Vein endothelial cell (primary cell): ENCODE measurements at places on chromosomes 7 and 10. TPM values are rescaled to one million over a fixed set of nuclear protein-coding genes. Genes with fewer than 3 reads are reported as not detected.

WNT8B gene
- not detected in 2 replicates for total RNA-seq

ADRB1 gene
- 3.0 and 12.4 TPM in 2 replicates for total RNA-seq

MBLAC1 gene
- 2.0 and 2.9 TPM in 2 replicates for total RNA-seq

ACSM6 gene
- not detected in 2 replicates for total RNA-seq

RNF32 gene
- total RNA-seq, result under 0.01 TPM in 1 of 2 replicates, not detected in the other

KIN gene
- total RNA-seq, result 4.6 and 5.3 TPM in 2 replicates

MRLN gene
- total RNA-seq, result not detected in 2 replicates

FAM25C gene
- not detected in 2 replicates for total RNA-seq

FBXO24 gene
- 0.19 and 0.65 TPM in 2 replicates for total RNA-seq

PTPRN2 gene
- total RNA-seq, result 0.65 and 1.4 TPM in 2 replicates

SCART1 gene
- 1.3 and 1.6 TPM in 2 replicates for total RNA-seq
